ENCODE measurements at places on chromosomes 7 and 10.

DNA sequence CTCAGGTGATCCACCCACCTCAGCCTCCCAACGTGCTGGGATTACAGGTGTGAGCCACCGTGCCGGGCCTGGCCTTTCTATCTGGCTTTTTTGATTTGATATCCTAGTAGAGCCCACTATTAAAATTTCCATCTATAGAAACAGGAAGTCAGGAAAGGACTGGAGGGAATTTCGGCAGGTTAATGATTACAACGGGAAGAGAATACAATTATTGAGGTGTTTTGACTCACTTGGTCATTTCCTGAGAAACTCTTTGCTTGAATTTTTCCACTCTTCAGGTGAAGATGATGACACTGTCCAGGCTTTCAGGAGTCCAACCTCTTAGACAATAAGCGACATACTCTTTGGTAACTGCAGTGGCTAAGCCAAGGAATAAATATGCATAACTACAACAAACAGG lies 1.1 kb upstream of the MKLN1 start:
- DNase-seq = no peak

DNA sequence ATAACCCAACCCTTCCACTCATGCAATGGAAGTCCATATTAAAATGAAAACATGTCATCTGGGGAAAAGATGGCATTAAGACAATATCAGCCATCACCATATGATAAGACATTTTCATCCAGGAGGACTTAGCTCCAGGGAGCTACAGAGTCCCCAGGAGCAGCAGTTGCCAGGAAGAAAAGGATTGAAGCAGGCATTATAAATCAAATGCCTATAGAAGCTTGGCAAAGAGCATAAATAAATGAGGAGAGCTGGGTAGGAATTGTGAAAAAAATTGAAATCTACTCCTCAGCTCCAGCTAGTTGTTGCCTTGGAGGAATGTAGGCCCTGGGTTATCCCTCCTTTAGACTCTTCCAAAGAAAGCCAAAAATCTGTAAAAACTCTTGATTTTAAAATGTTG lies 42.5 kb downstream of the FAM13C start:
- DNase-seq = no peak

DNA sequence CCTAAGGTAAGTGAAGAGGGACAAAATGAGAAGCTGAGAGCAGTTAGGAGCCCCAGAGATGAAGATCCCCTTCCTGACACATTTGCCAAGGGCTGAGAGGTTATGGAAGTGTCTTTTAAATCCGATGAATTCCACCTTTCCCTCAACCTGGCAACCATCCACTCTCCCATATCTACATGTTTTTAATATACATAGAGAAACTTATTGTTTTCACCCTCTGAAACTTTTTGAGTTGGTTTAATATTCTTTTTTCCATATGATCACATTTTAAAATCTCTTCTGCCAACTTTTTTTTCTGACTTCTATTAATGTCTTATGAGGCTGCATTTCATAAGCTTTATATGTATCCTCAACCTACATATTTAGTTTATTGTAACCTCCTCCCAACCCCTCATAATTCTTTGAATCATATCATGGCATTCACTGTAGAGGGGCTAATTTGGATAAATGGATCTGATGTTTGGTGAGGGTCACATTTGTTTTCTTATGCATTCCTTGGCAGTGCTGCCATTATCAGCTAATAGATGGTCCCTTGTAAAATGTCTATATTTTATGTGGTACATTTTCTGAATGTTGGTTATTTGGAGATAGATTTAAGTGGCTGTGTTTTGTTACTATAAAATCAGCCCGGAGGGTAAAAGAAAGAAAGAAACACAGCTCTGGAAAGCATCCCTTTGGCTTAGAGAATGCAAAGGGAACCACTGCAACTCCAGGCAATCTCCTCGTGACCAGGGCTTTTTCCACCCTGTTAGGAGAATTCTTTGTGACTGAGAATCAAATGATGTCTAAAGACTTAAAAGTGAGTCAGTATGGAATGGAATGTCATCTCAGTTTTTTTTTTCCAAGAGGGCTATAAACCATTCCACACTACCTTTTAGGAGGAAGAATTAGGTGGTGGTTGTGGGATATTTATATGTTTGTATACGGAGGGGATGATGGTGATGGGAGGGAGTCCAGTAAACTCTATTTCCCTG lies 334.4 kb downstream of the SUGCT start:
- no peak for DNase-seq

DNA sequence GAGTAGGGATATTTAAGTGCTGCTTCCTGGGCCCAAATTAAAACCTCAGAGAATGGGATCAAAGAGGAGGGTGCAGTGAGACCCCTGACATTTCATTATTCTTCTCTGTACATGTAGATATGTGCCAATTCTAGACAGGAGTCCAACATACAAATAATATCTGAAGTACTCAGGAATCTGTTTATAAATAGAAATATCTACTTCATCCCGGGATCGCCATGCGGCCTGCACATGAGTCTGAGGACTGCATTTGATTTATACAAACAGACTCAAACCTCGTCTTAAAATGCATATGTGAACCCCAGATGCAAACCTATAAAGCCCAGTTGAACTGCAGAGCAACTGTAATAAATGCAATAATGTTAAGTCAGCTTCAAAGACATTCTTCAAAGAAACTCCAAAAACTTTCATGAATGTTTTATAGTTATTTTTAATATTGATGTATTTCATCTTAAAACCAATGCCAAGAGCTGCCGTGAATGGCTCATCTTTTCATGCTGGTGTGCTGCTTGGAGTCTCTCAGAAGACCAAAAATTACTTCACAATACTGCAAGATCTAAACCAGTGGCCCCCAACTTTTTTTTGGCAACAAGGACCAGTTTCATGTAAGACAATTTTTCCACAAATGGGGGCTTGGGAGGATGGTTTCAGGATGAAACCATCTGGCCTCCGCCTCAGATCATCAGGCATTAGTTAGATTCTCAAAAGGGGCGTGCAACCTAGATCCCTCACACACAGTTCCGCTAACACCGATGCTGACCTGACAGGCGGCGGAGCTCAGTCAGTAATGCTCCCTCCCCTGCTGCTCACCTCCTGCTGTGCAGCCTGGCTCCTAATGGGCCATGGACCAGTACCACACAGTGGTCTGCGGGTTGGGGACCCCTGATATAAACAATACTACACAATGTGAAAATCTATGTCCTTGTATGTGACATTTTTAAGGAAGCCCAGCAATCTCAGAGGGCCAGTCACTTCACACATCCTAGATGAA lies 166.9 kb downstream of the PARD3 start:
- no peak for DNase-seq

DNA sequence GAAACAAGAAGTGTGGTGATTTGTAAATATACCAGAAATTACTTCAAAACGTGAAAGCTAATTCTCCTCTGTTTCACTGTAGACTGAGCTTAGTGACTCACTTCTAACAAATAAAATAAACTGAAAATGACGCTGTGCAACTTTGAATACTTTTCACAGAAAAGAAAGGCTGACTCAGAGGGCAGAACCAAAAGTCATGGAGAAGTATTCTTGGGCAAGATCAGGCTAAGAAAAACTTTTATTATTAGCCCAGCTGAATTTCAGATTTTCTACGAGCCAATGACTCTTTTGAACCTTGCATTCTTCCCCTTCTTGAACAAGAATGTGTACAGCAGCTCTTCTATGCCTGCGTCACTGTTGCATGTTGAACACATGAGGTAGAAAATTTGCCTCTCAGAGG lies 527.3 kb upstream of the GHITM start:
- no peak for DNase-seq
